ENCODE measurements at places on chromosomes 5 and 9. TPM values are rescaled to one million over a fixed set of nuclear protein-coding genes. Genes with fewer than 3 reads are reported as not detected.

Gene MEIKIN
- 1.6 TPM for polyA plus RNA-seq

Gene TAF11L6
- not detected for polyA plus RNA-seq

Gene PRSS3
- polyA plus RNA-seq: not detected

Gene PCDHB4
- not detected for polyA plus RNA-seq

Gene CMYA5
- not detected for polyA plus RNA-seq

Gene IQGAP2
- polyA plus RNA-seq: 50.9 TPM

Gene BTF3
- polyA plus RNA-seq: 512 TPM

Gene NR6A1
- polyA plus RNA-seq: 2.9 TPM

Gene SPATA31A3
- polyA plus RNA-seq: not detected

Gene GAPT
- polyA plus RNA-seq: 173 TPM

Gene TAS2R1
- not detected for polyA plus RNA-seq

Gene C1QTNF3
- not detected for polyA plus RNA-seq

Gene CARD6
- 15.6 TPM for polyA plus RNA-seq

Gene SELENOP
- polyA plus RNA-seq: 0.24 TPM

Gene PDLIM4
- polyA plus RNA-seq: not detected

DNA sequence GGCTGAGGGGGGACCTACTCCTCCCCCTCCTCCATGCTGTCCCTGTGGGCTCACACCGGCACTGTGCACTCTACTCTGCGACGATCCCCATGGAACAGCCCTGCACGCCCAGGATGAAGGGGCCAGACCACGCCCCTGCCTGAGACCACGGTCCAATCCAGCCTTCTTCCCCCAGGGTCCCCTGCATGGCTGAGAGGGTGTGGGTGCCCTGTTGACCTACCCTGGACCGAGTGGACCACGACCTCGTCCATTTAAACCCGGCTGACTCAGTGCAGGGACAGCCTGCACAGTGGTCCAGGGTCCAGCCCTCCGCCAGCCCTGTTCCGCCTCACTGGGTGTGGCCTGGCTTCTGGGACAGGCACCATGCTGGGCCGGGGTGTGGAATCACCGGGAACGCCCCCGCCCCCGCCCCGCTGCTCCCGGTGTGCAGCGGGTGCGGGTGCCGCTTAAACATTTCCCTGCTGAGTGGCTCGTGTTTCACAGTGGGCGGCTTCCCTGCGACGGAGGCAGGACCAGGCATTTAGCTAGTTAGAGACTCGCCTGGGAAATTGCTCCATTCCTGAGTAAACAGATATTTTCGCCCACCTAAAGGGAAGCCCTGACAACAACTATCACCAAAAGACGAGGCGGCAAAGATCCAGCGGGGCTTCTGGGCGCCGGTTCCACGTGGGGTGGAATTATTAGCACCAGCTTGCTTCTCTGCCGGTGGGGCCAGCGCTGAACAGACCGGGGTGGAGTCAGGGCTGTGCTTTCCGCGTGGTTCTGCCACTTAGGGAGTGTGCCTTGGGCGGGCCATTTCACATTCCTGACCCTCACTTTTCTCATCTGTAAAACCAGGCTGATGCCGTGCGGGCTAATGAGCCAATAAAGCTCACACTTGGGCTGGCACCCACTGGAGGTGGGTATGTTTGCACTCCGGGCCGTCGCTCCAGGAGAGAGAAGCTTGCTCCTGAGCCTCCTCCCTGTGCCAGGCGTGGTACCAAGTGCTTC lies 22.6 kb downstream of the DBH start:
- DNase-seq: no peak

GRCh38 chr9:73011956-73012355 lies 59.1 kb upstream of the ALDH1A1 start:
- DNase-seq: no peak

GRCh38 chr5:142644127-142644526 lies 41.8 kb downstream of the FGF1 start:
- no peak for DNase-seq

DNA sequence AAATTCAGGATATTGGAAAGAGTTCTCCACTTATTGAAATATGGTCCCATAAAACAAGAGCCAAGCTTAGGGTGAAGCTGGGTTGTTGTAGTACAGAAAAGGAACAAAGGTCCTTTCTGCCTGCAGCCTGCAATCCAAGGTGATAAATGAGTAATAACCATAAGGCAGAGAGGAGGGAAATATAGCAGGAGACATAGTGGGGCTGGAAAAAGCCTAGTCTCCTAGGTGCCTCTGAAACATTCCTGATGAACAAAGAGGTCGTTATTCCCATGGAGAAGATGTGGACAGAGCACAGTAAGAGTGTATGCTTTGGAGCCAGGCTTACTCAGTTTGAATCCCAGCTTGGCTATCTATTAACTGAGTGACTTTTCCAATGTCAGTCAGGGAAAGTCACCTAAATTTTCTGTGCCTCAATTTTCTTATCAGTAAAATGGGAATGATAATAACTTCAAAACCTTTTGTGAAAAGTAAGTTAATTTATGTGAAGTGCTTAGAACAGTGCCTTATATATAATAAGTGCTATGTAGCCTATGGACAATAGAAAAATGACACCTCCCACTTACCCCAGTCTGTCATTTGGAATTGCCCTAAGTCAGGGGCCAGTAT lies 110.8 kb upstream of the GRIN3A start:
- no peak for DNase-seq

GRCh38 chr5:174352681-174353080 lies 307.2 kb downstream of the NSG2 start:
- DNase-seq: no peak

- DNase-seq: no peak
Observed at GRCh38 chr5:81350507-81350906, 43.4 kb downstream of the ACOT12 start.

DNA sequence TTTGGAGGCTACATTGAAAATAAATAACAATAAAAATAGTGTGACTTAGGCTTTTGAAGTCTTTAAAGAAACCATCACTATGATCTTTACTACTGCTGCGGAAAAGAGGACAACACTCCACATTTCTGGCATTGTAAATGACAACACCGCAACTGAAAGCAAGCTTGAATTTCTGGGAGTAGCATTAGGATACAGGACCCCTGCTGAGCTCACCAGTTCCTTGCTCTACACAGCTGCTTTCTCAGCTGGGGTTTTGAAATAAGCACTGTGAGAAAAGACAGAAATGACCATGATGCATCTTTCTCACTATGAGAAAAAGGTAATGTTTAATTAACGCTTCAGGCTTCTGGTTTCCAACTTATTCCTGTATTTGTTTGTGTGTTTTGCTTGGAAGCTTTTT lies 168.0 kb downstream of the TAF11L14 start:
- no peak for DNase-seq

DNA sequence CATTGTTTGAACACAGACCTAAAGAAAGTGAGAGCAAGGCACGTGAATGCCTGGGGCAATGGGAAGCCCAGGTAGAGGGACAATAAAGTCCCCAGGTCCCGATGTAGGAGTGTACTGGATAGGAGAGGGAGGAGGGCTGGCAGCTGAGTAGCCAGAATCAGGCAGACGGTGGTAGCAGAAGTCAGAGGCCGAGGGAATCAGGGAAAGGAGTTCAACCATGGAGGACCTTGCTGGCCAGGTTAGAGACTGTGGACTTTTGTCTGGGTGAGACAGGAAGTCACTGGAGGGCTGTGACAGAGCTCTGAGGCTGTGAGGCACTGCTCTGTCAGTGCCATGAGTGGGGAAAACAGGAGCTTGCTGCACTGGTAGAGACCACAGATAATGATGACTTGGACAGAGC lies 248.2 kb downstream of the EFNA5 start:
- no peak for DNase-seq

- no peak for DNase-seq
Observed at GRCh38 chr5:4309026-4309425, 713.4 kb downstream of the IRX1 start.

DNA sequence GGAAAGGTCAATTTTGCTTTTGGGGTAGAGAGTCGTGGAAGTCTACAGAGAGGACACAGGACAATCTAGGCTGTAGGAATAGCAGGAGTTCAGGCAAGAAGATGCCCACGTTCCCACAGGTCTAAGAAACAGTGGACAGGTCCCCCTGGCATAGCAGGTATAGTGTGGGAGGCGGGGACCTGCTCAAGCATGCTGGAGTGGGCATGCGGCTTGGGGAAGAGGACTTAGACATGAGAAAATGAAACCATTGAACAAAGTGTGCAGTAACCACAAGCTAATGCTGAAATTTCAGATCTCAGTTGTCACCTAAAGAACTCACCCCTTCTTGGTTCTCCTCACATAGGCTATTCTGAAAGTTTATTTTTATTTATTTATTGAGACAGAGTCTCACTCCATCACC lies 142.8 kb upstream of the EFNA5 start:
- no peak for DNase-seq

GRCh38 chr9:7303907-7304626 lies 495.5 kb downstream of the DMAC1 start:
- DNase-seq: no peak

DNA sequence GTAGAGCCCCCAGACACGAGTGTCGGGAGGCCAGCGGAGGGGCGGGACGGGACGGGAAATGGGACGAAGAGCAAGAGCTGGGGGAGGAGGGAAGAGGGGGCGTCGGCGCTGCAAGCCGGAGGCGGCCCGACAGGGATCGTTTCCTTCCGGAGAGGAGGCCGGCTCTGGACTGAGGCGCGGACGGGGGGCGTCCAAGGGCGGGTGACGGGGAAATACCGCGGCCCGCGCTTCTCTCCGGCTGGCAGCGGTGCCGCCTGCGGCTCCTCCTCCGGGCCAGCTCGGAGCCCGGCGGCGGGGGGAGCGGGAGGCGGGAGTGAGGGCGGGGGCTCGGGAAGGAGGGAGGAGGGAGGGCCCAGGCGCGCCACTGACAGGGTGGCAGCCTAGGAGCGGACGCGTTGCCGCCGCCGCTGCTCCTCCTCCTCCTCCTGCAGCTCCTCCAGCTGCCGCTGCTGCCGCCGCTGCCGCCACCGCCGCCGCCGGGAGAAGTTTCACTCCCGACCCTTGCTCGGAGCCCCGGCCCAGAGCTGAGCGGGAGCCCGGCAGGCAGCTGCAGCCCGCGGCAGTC lies at the start of gene CHSY3:
CHSY3 (plus strand) TSS at position 364 of the 565 bp plus-strand sequence.
- DNase-seq: no peak
